ENCODE measurements at places on chromosomes 16 and 17. TPM values are rescaled to one million over a fixed set of nuclear protein-coding genes. Genes with fewer than 3 reads are reported as not detected.

- DNase-seq = peak; percentile 68
Observed at GRCh38 chr17:58060596-58061191, 22.5 kb upstream of the DYNLL2 start.

DNA sequence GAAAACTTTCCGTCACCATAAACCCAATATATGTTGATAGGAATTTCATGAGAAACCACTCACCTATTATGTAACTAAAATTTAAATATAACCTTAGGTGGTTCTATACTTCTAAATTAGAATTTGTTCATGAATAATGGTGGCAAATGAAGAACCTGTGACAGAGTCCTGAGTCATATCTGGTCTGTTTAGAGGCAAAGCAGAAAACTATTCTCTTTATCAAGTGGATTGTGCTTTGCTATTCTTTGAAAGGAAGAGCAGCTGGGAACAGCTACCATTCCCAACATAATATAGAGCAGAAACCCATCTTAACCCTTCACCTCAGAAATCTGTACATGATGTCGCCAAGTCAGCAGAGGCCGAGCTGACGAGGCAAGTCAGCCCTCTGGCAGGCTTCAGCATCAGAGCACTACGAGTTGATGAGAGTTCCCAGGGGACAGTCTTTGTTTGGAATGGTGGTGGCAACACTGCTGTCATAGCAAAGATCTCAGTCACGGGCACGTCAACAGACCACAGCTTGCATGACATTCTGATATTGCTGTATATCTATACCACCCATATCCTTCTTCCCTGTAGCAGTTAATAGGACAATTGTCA, 631.9 kb upstream of the CA10 start:
- no peak for DNase-seq

DNA sequence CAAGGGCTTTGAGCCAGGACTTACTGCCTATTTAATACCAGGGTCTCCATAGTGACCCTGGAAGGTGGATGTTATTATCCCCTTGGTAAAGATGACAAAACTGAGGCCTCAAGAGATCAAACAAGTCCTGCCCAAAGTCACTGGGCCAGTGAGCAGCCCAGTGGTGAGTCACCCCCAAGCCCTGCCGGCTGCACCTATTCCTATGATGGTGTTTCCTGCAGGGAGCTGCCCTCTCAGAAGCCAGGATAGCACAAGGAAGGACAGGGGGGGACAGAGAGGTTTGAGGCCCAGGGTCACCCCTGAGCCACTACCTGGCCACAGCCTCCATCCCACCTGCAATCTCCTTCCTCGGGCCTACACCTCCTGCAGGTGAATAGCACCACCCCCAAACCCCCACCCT, 90.9 kb downstream of the SDK2 start:
- DNase-seq = no peak

- DNase-seq = peak; percentile 69
Observed at GRCh38 chr17:66567234-66568170, 265.1 kb downstream of the PRKCA start.

GRCh38 chr16:17692484-17692883, 221.7 kb upstream of the XYLT1 start:
- no peak for DNase-seq

- DNase-seq = peak; percentile 76
Observed at GRCh38 chr17:74842599-74843351, 16.9 kb downstream of the GRIN2C start.

- no peak for DNase-seq
Observed at GRCh38 chr17:57106107-57106835, 21.2 kb downstream of the AKAP1 start.

DNA sequence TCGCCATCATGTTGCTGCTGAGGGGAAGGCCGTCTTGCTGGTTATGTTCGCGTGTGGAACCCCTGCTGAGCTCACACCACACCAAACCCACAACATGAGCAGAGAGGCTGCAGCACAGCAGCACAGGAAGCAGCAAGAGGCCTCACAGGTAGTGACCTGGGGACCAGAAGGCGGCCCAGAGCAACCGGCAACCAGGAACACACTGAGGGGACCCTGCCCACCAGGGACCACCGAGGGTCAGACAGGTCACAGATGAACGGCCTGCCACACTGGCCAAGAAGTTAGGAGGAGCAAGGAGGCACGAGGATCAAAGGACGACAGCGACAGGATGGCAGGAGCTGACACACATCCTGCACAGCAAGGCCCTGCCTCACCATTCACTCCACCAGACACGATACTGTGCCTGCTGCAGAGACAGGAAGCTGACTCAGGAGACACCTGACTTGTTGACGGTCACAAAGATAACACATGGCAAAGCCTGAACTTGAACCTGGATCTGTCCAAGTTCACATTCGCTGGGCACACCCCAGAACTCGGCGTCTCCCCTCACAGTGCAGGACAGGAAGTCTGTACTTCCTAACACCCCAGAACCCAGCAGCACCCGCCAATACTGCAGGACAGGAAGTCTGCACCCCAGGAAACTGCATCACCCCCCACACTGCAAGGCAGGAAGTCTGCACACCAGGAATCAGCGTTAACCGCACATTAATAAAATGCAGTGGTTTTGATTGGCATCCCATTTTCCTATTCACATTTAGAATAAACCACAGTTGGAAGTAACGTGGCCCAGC, 98.5 kb downstream of the ZNF778 start:
- peak; percentile 61 for DNase-seq

- no peak for DNase-seq
Observed at GRCh38 chr17:60908324-60908723, 230.7 kb downstream of the BCAS3 start.

- DNase-seq = no peak
Observed at GRCh38 chr16:2223942-2224486, 623 bp downstream of the E4F1 start.

DNA sequence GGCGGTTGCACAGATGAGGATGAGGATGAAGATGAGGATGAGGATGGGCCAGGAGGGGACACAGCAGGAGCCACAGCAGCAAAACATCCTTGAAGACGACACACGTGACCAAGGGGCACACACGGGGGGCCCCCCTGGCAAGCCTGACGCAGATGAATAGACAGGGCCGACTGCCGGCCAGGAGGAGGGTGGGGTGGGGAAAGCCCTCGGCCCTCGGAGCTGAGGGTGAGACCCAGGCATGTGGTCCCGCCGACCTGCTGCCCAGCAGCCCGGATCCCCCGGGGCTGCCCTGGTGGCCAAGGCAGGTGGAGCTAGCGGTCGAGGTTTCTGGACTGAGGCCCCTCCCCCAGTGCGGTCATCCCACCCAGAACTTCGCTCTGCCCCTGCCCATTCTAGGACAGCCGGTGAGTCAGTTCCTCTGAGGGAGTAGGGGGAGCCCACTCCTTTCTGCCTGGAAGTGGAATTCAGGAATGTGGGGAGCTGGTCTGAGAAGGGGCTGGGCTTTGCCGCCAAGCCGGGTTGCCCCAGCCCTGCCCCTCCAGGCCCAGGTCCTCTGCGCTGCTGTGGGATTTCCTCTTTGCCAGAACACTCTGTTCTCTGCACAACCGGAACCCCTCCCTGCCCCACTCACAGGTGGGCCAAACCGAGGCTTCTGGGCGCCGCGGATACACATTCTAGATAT, 9.9 kb downstream of the CYGB start:
- peak; percentile 73 for DNase-seq

DNA sequence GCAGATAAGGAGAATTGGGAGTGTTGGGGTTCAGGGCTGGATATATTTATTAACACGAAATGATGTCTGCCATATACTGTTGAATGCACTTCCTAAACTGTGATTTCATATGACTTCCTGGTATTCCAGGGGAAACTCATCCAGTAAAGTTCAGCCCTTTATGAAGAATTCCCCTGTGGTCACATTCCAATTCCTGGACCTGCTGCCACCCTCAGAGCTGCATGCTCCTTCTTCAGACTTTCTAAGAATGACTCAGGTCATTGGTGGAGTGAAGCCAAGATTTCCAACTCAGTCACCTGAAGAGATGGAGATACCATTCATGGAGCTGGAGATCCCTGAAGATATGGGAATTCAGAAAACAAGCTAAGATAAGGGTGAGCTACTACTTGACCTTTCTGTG, 114.2 kb upstream of the TMEM97 start:
- DNase-seq = no peak

DNA sequence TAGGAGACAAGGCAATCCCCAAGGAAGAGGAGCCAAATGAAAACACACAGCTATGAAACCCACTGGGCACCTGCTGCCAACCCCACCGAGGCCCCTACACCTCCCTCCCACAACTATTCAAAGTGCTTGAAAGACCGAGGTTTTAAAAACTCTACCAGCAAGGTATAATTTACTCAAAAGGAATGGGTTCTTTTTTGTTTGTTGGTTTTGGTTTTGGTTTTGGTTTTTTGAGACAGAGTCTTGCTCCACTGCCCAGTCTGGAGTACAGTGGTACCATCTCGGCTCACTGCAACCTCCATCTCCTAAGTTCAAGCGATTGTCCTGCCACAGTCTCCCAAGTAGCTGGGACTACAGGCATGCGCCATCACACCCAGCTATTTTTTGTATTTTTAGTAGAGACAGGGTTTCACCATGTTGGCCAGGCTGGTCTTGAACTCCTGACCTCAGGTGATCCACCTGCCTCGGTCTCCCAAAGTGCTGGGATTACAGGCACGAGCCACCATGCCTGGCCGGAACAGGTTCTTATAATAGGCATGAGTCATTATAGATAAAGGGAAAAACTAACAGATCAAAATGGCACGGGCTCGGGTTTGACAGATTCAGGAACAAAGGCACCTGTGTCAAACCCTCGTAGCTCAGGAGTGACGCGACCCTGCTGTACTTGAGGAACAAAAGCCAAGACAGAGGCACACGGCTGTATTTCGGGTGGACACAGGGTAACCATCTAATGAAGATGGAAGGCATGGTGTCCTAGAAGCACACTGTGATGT, 40.7 kb downstream of the COTL1 start:
- DNase-seq = no peak

GRCh38 chr17:69030169-69030568, 30.6 kb downstream of the ABCA9 start:
- DNase-seq = no peak

DNA sequence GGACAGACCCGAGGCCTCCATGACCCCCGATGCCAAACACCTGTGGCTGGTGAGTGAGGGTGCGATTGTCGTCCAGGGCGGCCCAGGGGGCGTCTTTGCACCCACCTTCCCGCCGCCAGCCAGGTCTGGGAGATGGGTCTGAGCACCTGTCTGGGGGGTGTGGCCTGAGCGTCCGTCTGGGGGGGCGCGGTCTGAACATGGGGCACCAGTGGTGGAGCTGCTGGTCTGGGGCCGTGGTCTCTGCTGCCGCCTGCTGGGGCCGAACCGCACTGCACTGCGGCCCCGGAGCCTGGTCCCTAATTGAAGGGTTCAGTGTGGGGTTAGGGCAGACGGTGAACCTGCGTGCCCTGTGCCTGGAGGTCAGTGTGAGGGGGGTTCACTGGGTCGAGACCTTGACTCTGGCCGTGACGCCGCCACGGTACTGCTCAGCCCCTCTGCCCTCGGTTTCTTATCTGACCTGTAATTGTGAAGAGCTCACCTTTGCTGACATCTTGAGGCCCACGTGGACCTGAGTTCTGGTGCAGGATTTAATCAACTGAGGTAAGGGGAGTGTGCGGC, 12.6 kb upstream of the TCF25 start:
- DNase-seq = peak; percentile 36

GRCh38 chr16:21653571-21653970, 1.2 kb upstream of the IGSF6 start:
- no peak for DNase-seq

- DNase-seq = peak; percentile 80
Observed at GRCh38 chr17:76544546-76545365, 4.9 kb downstream of the PRCD start.

- no peak for DNase-seq
Observed at GRCh38 chr17:73266796-73267195, 5.1 kb upstream of the CPSF4L start.

DNA sequence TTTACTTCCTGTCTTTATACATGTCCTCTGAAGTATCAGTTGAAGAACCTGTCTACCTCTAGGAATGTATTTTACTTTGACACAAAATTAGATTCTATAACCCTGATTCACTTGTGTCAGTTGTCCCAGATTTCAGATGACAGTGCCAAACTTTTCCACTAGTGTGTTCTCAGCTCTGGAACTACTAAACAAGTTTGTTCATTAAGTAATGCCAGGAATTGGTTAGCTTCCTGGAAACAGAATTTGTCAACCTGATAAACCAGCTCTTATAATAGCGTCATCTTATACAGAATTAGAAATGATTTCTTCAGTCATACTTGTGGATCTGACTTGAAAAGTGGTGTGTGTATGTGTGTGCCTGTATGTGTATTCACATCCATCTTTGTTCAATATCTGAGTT, 7.4 kb downstream of the MAP3K3 start:
- DNase-seq = no peak

DNA sequence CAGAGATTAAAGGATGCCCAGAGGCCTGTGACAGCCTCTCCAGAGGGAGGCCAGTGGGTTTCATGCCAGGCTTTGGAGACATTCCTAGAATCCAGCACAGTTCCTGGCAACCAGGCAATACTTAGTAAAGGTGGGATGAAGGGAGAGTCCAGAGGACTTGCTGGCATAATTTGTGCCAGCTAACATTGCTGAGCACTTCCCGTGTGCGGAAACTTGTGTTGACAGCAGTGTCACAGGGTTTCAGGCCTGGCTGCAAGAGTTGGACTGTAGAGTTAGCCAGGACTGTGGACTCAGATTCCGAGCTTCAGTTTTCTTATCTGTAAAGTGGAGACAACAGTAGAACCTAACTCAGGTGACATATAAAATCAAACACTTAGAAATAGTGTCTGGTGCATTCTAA, 141.7 kb downstream of the SALL1 start:
- DNase-seq = no peak

DNA sequence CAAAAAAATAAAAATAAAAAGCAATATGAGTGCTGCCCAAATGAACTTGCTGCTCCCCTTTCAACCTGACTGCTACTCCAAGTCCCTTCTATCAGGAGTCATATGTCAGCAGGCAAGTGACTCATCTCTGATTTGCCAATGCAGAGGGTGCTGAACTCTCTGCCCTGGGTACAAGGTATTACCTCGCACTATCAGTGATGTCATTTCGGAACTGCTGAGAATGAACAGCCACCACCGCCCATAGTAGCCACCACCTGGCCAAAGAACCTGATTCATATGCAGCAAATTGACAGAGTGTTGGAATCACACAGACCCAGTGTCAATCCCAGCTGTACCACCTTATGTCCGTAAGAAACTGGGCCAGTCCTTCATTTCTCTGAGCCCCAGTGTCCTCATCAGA, 31.2 kb downstream of the LYRM9 start:
- no peak for DNase-seq

- no peak for DNase-seq
Observed at GRCh38 chr17:77391668-77392375, 251.1 kb downstream of the SEC14L1 start.

The DNAAF8 gene
- total RNA-seq = 1.1 TPM

The ACSM2A gene
- total RNA-seq = not detected

The WNT9B gene
- total RNA-seq = 0.81 TPM

The TMEM204 gene
- 64.2 TPM for total RNA-seq

The SDK2 gene
- 2.4 TPM for total RNA-seq

The DYNLRB2 gene
- not detected for total RNA-seq

The PIMREG gene
- 0.75 TPM for total RNA-seq

The SNAI3 gene
- total RNA-seq = 1.4 TPM

The TUBB3 gene
- 2.3 TPM for total RNA-seq

The CACNG3 gene
- total RNA-seq = not detected

The CMTM2 gene
- not detected for total RNA-seq

The LRRC46 gene
- total RNA-seq = 0.32 TPM

The KRTAP2-3 gene
- total RNA-seq = not detected
